ENCODE measurements at places on chromosomes 4 and X.

- DNase-seq = no peak
These were observed 35.2 kb downstream of the SMIM20 start for GRCh38 chr4:25949173-25949748.

- DNase-seq = no peak
These were observed 195.3 kb upstream of the ANKRD50 start for GRCh38 chr4:124907881-124908280.

DNA sequence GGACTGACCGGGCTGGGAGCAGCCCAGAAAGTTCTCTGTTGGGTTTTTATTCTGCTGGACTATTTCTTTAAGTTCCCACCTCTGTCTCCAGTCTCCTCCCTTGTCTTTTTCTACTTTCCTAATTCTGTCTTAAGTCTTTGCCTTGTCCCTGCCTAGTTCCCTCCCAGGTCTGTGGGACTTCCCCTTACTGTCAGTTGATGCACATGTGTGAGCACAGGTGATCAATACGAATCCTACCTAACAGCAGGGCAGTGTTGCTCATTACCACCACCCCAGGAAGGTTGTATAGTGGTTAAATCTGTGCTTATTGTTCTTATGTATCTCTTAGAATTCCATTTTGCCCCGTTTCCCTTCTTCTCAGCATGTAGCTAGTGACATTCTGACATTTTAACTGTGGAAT is 62.1 kb downstream of the GALNTL6 start:
- no peak for DNase-seq

DNA sequence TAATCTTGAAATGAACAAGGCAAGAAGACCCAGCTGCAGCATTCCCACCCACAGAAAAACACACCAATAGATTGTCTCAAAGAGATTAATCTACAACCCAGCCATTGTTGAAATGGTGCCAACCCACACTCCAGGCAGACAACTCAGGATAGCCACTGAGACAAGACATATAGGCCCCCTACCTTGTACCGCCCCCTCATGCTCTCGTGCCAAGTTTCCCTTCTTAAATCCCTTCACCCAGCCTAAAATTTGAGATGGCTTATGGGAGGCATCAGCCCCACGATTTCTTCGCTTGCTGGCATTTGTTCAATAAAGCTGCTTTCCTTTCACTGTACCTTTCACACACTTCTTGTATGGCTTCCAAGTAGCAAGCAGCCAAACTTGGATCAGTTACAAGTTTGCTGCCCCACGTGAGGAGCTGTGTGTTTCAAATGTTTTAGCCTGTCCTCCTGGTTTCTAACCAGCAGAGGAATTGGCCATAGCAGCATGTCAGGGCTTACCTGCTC is 1754.1 kb downstream of the C4orf33 start:
- no peak for DNase-seq

GRCh38 chr4:73762409-73762808 is 22.0 kb downstream of the CXCL8 start:
- DNase-seq = no peak

DNA sequence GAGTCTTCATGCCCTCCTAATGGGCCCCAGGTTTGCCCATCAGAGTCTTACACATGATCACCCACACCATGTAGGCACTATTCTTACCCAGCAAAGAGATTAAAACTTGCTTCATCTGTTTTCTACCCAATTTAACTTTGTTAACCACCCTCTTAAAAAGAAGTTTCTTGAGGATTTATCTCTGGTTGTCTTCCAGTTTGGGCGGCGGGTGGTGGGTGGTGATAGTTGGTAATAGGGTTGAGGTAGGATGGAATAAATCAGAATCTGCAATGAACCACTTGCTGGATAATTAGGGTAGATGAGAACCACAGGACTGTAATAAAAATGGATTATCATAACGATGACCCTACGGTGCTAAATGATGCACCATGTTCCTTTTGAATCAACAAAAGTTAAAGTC is 30.9 kb downstream of the GALNT7 start:
- DNase-seq = no peak

GRCh38 chr4:18201885-18202284 is 180.3 kb upstream of the LCORL start:
- DNase-seq = no peak

DNA sequence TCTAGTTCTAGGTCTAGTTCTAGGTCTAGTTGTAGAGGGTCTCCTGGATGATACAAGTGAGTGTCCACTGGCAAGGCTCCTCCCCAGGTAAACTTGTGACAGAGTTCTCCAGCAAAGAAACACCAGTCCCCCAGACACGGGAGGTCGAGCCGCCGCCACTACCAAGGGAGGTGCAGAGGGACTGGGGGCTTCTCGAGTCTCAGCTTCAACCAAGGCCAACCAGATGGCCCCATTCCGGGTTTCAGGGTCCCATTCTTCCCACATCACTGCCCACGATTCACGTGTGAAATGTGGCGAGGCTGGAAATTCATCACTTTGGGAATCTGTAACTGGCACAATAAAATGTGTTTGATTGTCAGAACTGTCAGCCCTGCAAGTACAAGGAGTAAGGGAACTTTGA is 37.5 kb downstream of the TKTL1 start:
- no peak for DNase-seq

GRCh38 chrX:20432048-20432447 is 165.3 kb upstream of the RPS6KA3 start:
- DNase-seq = no peak

DNA sequence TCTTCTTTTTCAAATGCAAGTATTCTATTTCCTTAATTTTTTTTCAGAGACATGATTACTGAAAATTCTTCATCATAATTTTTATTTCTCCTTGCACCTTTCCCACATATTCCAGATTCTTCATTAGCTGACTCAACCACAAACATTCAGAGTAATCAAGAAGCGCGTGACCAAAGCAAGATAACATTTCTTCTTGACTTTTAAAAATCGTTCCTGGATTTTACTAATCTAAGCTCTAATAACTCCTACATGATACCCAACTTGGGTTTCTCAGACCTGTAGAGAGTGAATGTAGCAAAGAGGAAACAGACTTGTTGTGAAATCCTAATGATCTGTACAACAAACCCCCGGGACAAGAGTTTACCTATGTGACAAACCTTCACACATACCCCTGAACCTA is 615.0 kb downstream of the TMA16 start:
- no peak for DNase-seq

GRCh38 chr4:138439143-138439581 is 197.0 kb upstream of the SLC7A11 start:
- DNase-seq = no peak

GRCh38 chr4:100539706-100540105 is 21.9 kb upstream of the EMCN start:
- DNase-seq = peak; percentile 24

- DNase-seq = no peak
These were observed 222.3 kb upstream of the HDX start for GRCh38 chrX:84724576-84724975.

- no peak for DNase-seq
These were observed 666.3 kb upstream of the GRIA3 start for GRCh38 chrX:122517786-122518185.

DNA sequence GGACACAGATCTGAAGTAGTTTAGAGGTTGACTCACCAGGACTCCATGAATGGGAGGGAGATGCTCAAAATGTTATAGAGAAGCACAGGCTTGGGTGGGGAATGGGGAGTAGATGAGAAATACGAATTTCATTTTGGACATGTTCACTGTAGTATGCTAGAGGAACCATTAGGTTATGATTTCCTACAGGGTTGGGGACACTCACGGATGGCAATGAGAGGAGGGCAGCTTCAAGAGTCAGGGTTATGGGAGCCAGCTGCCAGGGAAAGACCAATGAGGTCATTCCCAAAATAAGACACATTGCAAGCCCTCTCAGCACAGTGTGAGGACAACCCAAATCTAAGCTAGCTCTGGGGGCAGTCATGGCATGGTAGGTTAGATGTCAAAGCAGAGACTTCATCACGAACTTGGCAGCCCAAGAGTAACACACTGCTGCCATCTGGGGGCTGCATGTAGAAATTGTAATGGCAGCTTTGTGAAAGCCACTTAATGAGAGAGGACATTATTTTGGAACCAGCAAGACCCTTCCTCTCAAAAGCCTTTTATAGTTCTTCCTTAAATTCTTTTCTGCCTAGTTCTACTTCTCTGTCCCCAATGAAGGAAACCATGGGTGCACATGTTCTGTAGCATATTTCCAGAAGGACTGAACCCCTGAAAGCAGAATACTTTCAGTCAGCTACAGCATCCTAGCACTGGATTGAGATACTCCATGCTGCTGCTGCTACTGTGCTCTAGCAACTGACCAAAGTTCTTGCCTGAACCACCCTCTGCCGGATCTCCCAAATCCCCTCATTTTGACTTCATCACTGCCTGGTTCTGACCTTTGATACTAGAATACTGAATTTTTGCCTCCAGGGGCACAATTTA is 16.2 kb upstream of the ZCCHC12 start:
- peak; percentile 54 for DNase-seq

GRCh38 chr4:34043131-34043530 is 2201.2 kb downstream of the ARAP2 start:
- DNase-seq = no peak

DNA sequence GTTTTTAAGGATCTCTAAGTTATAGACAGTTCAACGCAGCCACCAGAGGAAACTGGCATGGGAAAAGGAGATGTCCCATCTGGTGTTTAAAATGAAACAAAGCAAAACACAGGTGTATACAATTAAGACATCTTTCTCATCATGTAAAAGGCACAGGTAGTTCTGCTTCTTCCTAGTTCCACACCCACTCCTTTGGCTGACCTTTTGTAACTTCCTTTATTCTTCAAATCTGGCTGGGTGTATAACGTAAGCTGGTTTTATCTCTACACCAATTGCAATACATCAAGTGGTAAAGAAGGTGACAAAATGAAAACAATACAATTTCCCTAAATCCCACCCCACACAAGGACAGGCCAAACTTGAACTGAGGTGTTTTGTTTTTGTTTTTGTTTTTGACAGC is 27.3 kb upstream of the FBXW7 start:
- no peak for DNase-seq

- DNase-seq = no peak
These were observed 1108.2 kb downstream of the PCDH18 start for GRCh38 chr4:136424052-136424451.

- DNase-seq = no peak
These were observed 48.5 kb downstream of the SNCA start for GRCh38 chr4:89788206-89789072.

DNA sequence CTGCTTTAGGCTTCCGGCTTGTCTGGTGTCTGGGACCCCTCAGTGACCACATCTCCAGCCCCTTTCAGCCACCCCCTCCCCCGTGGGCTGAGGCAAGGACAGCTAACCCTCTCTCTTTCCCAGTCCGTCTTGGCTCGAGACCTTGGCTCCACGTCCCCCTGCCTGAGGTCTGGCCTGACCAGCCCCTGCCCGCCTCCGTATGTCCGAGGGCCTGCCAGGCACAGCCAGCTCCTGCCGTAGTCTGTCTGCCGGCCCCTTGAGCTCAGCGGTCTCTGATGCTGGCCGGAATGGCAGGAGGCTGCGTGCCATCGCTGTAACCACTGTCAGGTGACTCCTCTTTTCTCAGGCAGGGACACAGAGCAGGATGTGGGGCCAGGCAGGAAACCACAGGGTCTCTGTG is 73.3 kb upstream of the LRPAP1 start:
- DNase-seq = no peak

- DNase-seq = no peak
These were observed 167.5 kb upstream of the DGKK start for GRCh38 chrX:50638123-50638522.

DNA sequence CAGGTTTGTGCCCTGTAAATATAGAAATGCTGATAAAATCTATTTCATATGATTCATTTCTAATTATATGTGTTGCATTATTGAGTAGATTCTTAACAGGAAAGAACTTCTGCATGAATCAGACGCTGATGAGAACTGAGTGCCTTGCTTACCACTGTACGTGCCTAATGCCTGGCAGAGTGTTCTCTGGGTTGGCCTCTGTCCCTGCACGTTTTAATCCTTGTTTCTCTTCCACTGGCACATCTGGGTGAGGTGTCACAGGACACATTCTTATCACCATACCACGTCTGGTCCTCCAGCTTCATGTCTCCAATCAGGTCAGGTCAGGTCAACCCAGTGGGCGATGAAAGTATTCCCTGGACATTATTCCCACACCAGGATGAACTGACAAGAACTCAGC is 53.6 kb downstream of the KLF3 start:
- DNase-seq = peak; percentile 9

GRCh38 chrX:87003031-87003430 is 514.6 kb upstream of the KLHL4 start:
- DNase-seq = no peak

- no peak for DNase-seq
These were observed 16.6 kb downstream of the FAM149A start for GRCh38 chr4:186121057-186121456.

DNA sequence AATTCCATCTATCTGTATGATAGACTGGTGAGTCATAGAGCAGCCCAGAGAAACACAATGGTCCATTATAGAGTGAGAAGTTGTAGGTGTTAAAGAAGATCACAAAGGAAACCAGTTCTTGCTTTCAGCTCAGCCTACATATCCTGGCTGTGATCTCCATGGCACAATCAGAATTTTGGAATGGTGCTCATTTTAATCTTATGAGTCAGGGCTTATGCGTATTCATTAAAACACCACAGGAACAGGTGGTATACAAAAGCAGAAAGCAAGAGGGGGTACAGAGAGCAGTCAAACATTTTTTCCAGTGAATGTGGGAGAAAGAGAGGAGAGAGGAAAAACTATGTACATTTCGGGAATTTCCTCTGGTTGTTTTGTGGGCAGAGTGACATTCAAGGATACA is 126.9 kb downstream of the MFAP3L start:
- DNase-seq = no peak

- DNase-seq = no peak
These were observed 28.5 kb upstream of the LIMCH1 start for GRCh38 chr4:41509451-41509866.

DNA sequence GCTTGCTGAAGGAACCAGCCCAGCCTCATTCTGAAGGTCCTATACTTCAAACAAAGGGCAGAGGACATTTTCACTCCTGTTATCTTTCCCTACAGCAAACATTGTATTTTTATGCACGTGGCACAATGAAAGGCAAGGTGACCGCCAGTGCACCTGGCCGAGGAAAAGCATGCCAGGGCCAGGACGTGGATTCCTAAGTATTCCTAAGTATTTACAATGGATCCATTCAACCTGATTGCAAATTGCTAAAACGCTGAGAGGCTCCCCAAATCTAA is 127.9 kb upstream of the FTHL17 start:
- no peak for DNase-seq

DNA sequence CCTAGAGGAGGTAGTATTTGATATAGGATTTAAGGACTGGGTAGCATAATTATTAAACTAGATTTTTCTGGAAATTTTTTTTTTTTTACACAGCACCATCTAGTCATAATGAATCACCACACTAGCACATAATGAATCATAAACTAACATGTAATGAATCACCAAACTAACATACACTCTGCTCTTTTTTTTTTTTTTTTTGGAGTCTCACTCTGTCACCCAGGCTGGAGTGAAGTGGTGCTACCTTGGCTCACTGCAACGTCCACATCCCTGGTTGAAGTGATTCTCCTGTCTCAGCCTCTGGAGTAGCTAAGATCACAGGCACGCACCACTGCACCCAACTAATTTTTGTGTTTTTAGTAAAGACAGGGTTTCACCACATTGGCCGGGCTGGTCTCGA is 92.5 kb downstream of the FAM13A start:
- peak; percentile 46 for DNase-seq

Measured in activated CD4-positive, alpha-beta T cell treated with anti-CD3 and anti-CD28 coated beads, Interleukin-10, Interleukin-2, amounts not matched to agents 100 ng/mL and 50 ng/mL, durations not matched to agents 16 hours and 8 hours (primary cell).